GM23338 (cell line): ENCODE measurements at places on chromosomes 16 and 17. TPM values are rescaled to one million over a fixed set of nuclear protein-coding genes. Genes with fewer than 3 reads are reported as not detected.
A peak's percentile ranks its signal among the peaks of the same experiment; 100 is the strongest.

The CMTM2 gene
- polyA plus RNA-seq, result not detected in 2 replicates

- DNase-seq, result no peak
These were observed 344.7 kb downstream of the GRIN2A start for GRCh38 chr16:9837481-9837880.

The ATP2C2 gene
- polyA plus RNA-seq, result 2.1 and 2.9 TPM in 2 replicates

The TSC2 gene
- 36.3 and 40.5 TPM in 2 replicates for polyA plus RNA-seq

The ZNF785 gene
- polyA plus RNA-seq, result 4.9 and 5.4 TPM in 2 replicates

The ARHGDIG gene
- polyA plus RNA-seq, result 0.24 and 0.78 TPM in 2 replicates

DNA sequence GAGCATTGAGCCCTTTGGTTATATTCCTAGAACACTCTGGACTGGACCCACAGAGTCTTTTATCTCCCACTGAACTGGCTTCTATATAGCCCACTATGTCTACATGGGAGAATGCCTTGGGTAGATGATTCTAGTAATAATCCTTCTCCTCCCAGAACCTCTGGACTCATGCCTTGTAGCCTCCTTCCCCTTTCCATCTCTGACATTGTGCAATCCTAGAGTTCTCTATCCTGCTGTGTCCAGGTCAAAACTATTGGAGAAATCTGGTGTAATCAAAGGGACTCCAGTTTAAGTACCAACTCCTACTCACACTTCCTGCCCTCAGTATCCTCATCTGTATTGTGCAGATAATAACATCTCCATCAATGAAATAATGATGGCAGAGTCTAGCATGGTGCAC, 9.1 kb downstream of the RCVRN start:
- no peak for DNase-seq

GRCh38 chr17:30340801-30341356, 7.0 kb upstream of the TMIGD1 start:
- DNase-seq, result no peak

- peak; percentile 96 for DNase-seq
These were observed at the start of gene PRKCB for GRCh38 chr16:23835390-23836077. Gene PRKCB (plus strand): TSS chr16:23835983.

DNA sequence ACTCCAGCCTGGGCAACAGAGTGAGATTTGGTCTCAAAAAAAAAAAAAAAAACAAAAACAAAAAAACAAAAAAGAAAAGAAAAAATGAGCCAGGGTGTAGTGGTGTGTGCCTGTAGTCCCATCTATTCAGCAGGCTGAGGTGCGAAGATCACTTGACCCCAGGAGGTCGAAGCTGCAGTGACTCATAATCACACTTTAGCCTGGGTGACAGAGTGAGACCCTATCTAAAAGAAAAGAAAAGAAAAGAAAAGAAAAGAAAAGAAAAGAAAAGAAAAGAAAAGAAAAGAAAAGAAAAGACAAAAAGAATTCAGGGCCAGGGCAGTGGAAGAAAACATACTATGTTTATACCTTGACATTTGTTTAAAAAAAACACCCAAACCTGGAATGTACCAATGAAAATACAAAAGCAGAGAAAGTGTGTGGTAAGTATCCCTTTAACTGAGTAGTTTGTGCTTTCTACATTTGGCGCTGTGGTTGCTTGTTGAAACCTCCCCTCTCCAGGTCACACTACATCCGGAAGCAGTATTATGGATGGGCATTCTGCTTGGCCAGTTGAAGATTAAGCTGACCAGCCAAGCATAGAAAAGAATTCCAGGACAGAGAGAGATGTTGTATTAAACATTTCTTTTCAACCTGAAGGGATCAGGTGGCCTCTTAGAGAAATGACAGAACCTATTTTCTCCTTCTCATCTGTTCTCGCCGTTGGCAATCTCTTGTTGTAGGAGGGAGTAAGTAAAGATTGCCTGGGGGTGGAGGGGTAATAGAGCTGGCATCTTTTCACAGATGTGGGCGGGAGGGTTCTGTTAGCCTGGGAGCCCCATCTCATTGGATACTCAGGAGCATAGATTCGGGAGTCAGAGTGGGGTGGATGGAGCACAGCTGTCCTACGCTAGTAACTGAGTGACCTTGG, 12.1 kb upstream of the PRKCB start:
- no peak for DNase-seq

The VAT1L gene
- 8.2 and 11.0 TPM in 2 replicates for polyA plus RNA-seq

GRCh38 chr17:21019976-21020586, 22.7 kb downstream of the USP22 start:
- DNase-seq, result peak; percentile 44

DNA sequence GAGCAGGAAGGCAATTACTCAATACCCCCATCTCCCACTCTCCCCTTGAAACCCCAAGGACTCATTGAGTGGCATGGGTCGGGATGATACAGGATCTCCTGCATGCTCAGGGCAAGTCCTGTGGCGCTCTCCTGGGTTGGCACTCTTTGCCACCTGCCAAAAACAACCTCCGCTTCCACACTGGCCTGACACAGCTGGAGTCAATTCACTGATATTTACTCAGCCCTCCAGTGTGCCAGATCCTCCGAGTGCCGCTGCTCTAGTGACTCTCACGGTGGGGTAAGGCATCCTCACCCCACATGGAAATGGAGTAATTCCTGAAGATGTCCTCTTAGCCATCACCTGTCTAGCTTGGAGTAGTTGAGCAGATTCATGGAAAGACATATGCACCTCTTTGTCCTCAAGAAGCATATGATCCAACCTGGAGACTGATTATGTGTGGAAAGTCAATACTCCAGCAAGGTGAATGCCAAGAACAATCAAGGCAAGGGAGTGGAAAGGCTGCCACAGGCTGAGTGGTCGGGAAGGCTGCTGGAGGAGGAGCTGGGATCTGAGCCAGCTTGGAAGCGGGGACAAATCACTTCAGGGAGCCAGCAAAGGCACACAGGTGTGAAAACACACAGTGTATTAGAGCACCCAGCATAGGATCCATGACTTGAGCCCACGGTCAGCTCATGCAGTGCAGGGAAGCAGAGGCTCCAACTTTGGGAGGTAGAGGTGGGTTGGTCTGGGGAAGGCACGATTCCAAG, 12.6 kb upstream of the GOSR2 start:
- DNase-seq, result no peak

DNA sequence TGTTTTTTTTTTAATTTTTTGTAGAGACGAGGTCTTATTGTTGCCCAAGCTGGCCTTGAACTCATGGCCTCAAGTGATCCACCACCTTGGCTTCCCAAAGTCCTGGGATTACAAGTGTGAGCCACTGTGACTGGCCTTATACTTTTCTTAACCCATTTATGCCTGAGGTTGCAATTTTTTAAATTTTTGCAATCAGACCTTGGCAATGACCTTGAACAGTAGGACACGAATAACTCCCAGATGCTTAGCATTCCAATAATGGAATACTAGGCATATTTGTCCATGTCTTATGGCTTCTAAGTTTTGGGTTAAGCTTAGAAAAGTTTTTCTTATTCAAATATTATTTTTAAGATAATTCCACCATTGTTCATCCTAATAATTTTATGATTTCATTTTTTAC, 28.3 kb upstream of the TMEM97 start:
- DNase-seq, result no peak

The KRT31 gene
- polyA plus RNA-seq, result not detected in 2 replicates

DNA sequence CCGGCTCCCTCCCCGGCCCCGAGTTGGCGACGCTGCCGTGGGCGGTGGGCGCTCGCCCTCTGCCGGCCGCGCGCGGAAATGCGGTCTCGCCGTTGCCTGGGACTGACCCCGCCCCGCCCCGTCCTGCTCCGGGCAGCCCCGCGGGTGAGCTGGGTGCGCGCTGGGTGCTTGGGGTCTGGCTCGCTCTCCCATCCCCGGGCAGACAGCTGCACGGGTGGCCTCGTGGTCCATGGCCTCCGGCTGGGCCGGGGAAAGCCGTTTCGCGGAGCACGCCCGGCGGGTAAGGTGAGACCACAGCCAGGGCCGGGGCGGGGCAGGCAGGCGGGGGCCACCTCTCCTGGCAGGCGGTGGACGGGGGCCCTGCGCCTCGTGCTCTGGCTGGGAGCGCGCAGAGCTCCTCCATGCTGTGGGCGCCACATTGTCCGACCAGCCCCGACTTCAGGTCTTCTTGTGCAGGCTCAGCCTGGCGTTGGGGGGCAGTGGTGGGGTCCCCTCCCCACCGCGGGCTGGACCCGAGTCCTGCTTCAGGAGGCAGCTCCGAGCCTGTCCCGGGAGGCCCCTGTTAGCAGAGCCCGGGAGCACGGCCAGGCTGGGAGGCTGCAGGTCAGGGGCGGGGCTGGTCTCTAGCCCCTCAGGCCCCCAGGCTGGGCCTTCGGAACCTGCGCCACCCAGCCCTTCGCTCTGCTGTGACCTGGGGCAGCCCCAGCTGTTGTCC, 7.0 kb upstream of the C1QTNF8 start:
- peak; percentile 70 for DNase-seq

The CLDN9 gene
- 1.3 and 1.8 TPM in 2 replicates for polyA plus RNA-seq

The ABCA8 gene
- not detected in 2 replicates for polyA plus RNA-seq

DNA sequence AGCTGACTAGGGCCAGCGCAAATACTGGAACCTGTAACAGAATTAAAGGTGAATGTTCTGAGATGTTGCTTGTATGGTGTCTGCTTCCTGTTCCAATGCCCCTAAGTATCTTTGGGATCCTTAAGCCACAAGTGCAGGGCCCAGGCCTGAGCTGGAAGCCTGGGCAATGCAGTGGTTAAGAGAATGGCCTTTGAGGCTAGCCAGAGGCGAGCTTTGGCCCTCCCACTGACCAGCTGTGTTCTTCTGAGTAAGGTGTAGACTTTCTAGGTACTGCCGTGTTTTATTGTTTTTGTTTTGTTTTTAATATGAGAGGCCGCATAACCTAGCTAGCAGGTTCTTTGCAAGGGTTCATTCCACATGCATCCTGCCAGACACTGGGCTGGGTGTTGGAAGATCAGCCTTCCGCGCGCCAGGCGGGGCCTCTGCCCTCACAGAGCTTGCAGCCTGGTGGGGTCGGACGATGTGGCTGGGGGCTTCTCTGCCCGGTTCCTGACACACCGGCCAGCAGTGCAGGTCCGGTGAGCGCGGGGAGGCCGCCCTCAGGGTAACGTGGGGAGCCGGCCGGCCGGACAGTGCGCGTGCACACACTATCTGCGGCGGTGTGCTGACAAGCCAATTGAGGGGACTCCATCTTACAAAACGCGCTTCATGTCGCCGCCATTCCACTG, 551 bp upstream of the MLX start:
- no peak for DNase-seq

GRCh38 chr16:30750876-30751465, 2.7 kb downstream of the PHKG2 start:
- no peak for DNase-seq

DNA sequence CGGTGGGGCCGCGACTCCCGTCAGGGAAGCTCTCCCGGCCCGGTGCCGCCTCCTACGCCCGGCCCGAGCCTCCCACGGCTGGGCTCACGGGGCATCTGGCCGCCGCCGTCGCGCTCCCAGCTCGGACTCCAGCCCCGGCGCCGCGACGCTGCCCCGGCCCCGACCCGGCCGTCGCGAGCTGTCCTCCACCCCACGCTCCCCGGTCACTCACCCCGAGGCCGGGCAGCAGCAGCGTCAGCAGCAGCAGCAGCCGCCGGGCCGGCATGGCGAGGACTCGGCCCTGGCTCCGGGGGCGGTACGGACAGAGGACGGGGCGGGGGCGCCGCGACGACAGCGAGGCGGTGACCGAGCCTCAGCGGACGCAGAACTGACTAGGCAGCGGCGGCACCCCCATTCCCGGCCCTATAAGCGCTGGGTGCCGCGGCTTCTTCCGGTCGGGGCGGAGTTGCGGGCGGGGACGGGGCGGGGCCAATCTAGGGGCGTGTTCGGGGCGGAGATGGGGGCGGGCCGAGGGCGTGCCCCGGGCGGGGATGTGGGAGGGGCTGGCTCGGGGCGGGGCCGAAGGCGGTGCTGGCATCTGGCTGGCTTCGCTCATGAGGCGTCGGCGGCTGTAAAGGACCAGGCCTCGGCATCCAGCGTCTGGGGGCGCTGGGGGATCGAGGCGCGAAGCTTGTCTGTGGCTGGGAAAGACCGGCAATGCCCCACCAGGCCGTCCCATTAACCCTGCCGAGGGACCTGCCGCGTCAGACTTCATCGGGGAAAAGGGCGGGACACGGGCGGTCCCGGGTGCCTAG, at the start of gene ERN1:
Gene ERN1, minus strand, starts transcription at position 380 of the 794 bp plus-strand sequence. Its CDS starts 115 bp downstream, at position 265.
- peak; percentile 95 for DNase-seq

GRCh38 chr16:89155851-89156739, 15.5 kb upstream of the CDH15 start:
- no peak for DNase-seq

The HMOX2 gene
- polyA plus RNA-seq, result 38.1 and 40.9 TPM in 2 replicates

The ZPBP2 gene
- polyA plus RNA-seq, result 0.28 TPM in 1 of 2 replicates, not detected in the other

The KRTAP1-3 gene
- polyA plus RNA-seq, result not detected in 2 replicates

The MTSS2 gene
- polyA plus RNA-seq, result 1.6 and 1.9 TPM in 2 replicates

The WWOX gene
- 10.0 and 11.5 TPM in 2 replicates for polyA plus RNA-seq

DNA sequence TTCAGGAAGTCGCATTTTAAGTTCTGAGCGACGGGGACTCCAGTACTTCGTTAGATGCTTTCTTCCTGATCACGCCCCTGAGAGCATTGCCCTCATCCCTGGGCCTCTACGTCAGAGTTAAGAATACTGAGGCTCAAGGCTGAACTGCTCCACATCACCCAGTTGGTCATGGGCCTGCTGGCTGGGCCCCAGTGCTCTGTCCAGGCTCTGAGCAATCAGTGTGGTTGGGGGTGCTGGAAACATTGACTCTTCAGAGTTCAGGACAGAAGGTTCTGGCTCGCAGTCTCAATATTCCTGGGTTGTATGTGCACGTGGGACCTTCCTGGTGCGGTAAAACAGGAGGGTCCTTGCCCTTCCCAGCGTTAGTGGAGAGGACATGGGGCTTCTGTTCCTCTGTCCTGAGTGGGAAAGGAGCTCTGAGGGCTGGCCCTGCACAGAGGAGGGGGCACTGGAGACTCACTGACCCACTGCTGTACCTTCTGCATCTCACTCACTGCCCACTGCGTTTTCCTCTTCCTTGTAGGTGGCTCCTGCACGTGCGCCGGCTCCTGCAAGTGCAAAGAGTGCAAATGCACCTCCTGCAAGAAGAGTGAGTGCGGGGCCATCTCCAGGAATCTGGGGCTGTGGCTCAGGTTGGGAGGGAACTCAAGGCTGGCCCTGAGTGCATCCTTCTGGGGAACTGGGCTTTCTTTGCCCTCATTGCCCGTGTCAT, 518 bp downstream of the MT1E start:
- no peak for DNase-seq

The CEP20 gene
- polyA plus RNA-seq, result 50.2 and 60.2 TPM in 2 replicates

- no peak for DNase-seq
These were observed 40.1 kb upstream of the ZFP90 start for GRCh38 chr16:68499006-68499405.

DNA sequence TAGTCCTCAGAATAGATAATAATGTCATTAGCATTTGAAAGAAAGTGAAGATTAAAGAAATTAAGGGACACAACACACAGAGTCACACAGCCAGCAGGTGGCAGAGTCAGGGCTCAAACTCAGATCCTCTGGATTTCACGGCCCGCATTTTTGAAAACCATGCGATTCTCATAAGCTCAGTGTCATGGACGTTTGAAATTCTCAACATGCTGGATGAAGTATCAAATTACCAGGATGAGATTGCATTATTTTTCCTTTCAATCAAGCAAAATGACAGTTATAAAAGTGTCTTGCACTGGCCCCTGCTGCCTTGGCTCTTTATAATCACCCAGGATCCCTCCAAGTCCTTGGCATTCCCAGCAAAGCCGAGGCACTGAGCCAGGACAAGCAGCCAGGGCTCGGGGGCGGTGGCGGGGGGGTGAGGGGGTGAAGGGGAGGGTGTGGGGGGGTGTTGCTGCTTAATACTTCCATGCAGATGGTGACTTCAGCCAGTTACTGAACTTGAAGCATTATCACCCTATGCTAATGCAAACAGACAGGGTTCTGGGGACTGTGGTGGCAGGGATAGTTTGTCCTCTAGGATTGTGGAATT, 6.6 kb upstream of the BMERB1 start:
- DNase-seq, result peak; percentile 48
